ENCODE measurements at places on chromosomes 3 and 15.
A peak's percentile ranks its signal among the peaks of the same experiment; 100 is the strongest.

- DNase-seq, result no peak
Measured at GRCh38 chr15:51382787-51383186, 41.3 kb downstream of the GLDN start.

GRCh38 chr15:67556976-67557570 lies 14.6 kb downstream of the MAP2K5 start:
- no peak for DNase-seq

- no peak for DNase-seq
Measured at GRCh38 chr15:71892335-71892734, 82.0 kb downstream of the NR2E3 start.

DNA sequence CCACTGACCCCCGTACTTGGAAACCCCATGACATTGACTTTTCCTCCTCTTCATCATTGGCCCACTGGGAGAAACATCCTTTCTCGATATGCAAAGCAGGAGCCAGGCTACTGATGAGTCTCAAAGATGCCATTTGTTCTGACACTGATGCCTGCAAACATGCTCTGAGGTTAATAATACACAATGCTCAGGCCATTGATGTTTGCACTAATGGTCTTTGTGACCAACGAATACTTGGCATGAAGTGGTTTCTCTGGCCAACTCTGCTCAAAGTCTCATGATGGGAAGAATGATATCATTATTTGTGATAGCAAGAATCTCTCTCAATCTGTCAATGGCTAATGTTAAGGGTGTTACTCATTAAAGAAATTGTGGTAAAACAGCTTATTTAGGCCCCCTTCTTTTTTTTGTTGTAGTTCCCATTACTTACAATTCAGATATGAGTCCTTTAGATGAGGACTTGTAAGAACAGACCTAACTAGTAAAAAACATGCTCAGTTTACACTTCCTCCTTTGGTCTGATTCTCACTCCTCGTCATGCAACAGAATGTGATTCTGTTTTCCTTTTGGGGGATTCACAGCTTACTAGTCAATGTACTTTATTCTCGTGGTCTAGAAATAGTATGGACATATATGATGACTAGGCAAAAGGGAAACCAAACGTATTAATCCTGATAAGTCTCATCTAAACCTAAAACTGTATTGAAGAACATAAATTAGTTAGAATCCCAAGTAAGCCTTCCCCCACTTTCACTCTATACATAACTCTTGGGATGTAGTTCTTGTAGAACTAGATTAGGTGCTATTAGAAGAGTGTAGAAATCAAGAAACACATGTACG lies 488.8 kb upstream of the DPPA4 start:
- DNase-seq, result no peak

DNA sequence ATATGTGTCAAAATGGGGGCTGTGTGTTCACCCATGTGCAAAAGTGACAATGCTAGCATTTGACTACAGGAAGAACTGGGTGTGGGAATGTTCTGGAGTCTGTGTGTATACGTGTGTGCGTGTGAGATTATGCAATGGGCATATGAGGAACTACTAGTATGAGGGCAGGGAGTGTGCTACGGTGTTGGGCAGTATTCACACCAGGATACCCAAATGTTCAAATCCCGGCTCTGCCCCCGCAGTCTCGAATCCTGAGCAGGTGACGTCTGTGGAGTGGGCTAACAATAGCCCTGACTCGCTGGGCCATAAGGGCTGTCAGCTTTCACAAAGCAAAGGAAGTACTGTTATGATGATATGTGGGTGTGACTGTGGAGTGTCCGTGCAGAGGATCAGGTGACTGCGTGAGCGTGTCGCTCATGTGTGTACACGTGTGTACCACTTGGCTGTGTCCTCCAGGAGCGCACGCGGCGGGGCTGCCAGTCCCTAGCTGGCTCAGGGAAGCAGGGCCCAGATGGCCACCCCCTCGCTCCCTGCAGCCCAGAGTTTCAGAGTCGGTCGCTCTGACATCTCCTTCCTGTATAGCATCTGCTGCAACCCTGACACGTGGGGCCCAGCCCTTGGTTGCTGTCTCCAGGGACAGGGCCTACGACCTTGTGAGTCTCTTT lies 27.2 kb downstream of the IQSEC1 start:
- DNase-seq, result no peak

- peak; percentile 58 for DNase-seq
Measured at GRCh38 chr15:76339305-76340197, 3.0 kb downstream of the ISL2 start.

All from activated naive CD8-positive, alpha-beta T cell treated with anti-CD3 and anti-CD28 coated beads, Interleukin-2, amount 10 ng/mL, durations not matched to agents 7 days and 5 days (primary cell).